ENCODE measurements at places on chromosomes 5 and 9.

- no peak for DNase-seq
Measured at GRCh38 chr5:170745481-170746071, 37.9 kb upstream of the GABRP start.

GRCh38 chr9:124478354-124478753, 28.1 kb downstream of the ADGRD2 start:
- DNase-seq = no peak

GRCh38 chr9:105299190-105299854, 54.9 kb downstream of the SLC44A1 start:
- no peak for DNase-seq

GRCh38 chr5:121024416-121025311, 560.6 kb downstream of the PRR16 start:
- no peak for DNase-seq

DNA sequence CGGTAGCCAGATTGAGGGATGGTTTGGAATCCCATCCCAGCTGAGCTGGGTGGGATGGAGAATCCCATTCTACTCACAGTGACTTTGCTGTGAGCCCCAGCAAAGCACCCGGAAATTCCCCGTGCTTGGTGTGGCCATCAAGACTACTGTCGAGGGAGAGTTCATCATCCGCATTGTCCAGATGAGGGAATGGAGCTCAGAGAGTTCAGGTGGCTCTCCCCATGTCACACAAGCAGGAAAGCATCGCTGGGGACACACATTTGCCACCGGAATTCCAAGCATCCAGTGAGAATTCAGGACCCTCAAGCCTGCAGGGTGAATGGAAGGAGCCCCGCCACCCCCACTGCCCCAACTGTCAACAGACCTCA, 54.4 kb downstream of the HRH2 start:
- no peak for DNase-seq

Measured in posterior vena cava (tissue), 2 donors.